Fibroblast of skin of back (primary cell): ENCODE measurements at places on chromosomes 5 and 9.
A peak's percentile ranks its signal among the peaks of the same experiment; 100 is the strongest.

GRCh38 chr5:16889203-16889971 lies 46.7 kb downstream of the MYO10 start:
- peak; percentile 64 for DNase-seq

DNA sequence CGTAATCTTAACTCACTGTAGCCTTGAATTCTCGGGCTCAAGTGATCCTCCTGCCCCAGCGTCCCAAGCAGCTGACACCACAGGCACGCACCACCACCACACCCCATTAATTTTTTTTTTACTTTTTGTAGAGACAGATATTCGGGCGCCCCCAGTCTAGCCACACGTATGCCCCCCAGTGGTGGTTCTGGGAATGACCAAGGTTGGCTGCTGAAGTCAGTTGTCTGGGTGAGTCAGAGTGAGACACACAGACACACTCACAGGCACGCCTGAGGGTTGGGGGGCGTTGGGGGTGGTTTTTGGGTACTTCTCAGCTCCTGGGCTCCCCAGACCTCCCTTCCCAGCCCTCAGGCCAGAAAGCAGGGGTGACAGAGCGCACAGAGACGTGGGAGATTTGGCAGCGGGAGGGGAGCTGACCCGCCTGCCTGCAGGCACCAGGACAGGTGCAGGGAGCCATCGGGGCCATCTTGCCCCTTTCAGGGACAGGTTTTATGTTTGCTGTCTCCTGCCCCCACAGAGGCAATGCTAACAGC lies 4.2 kb upstream of the ENTPD8 start:
- peak; percentile 77 for DNase-seq

DNA sequence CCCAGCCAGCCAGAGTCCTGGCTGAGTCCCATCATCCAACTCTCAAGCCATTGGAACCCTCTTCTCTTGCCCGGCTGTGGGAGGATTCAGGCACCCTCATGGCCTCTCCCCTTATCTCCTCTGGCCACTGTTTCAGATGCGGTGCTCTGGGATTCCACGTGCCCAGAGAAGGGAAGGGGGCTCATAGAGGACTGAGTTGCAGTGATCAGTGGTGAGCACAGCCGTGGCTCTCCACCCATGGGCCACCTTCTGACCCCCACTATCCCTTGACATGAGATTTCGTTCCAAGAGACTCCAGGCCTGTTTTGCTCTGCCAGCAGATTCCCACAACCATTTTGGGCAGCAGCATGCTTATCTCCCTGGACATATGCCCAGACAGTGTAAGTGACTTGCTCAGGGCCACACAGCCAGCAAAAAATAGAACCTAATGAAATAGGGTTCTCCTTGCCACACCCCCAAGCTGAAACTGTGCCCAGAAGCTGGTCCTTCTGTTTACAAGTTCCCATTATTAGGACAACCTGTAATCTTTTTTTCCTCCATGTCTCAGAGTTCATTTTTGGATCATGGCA lies 2.7 kb downstream of the GPX3 start:
- DNase-seq = no peak

DNA sequence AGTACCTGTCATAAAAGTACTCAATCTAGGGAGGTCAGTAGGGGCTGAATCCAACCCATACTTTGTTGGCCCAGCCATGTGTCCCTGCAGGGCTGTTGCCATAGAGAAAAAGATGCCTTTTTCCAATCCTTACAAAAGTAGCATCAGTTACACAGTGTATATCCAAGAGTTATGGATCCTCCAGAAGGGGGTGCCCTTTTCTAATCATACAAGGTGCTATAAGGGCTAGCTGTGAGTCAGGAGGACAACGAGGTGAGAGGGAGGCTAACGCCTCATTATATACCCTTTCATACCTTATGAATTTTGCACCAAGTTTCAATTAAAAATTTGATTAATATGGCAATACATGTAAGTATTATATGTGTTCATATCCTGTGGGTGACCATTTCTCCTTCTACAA lies 4.8 kb downstream of the KIAA0825 start:
- peak; percentile 1 for DNase-seq

GRCh38 chr9:73168298-73168934 lies 16.8 kb downstream of the ANXA1 start:
- no peak for DNase-seq

- peak; percentile 25 for DNase-seq
Measured at GRCh38 chr5:146130440-146131045, 25.2 kb upstream of the PLAC8L1 start.

DNA sequence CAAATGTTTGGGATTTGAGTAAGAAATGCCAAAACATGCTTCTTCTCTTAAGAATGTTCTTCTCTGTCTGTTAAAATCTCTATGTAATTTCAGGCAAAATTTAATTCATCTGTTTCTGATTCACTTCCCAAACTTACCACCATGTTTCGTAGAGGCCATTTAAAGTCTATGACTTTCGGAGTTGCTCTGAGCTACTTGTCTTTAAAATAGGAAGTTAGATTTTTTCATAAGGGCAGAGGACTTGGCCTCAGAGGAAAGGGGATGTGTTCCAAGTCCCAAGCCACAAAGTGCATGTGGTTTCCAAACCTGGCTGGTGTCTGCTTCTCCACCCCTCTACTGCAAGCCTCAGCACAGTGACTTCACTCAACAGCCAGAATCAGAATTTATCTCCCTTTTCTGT lies 111.3 kb upstream of the ADRA1B start:
- DNase-seq = peak; percentile 33

DNA sequence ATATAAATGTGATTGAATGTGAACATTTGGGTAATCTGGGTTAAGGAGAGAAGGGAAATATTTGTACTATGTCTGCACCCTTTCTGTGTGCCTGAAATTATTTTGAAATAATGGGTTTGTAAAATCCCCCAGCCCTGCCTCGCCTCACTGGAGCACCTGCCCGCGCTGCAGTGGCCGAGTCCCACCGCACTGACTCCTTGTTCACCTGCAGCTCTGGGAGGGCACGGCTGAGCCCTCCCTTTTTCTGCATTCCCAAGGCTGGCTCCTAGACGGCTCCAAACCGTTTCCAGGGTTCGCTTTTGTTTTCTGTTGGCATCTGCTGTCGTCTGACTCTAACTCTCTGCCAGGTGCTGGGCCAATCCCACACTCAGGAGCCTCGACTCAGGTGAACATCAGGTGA lies 17.6 kb upstream of the PPP1R26 start:
- DNase-seq = no peak

- no peak for DNase-seq
Measured at GRCh38 chr9:35698231-35698630, 8.5 kb upstream of the TPM2 start.
